ENCODE measurements at places on chromosomes 16 and 17.

DNA sequence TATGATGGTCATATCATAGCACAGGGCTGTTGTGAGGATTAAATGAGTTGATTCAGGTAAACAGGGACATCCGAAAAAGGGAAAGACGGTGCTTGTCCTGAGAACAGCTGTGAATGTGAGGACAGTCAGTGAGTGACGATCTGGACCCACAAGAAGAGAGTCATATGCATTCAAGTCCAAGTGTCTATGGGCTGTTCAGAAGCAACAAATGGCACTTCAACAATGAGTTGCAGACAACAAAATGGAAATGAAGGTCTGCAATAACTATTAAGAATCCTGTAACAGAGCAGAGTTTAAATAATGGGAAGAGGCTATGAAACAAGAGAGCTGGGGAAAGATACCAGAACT, 100.3 kb downstream of the ADCY9 start:
- no peak for DNase-seq

GRCh38 chr16:73179705-73180331, 131.9 kb upstream of the ZFHX3 start:
- DNase-seq = no peak

DNA sequence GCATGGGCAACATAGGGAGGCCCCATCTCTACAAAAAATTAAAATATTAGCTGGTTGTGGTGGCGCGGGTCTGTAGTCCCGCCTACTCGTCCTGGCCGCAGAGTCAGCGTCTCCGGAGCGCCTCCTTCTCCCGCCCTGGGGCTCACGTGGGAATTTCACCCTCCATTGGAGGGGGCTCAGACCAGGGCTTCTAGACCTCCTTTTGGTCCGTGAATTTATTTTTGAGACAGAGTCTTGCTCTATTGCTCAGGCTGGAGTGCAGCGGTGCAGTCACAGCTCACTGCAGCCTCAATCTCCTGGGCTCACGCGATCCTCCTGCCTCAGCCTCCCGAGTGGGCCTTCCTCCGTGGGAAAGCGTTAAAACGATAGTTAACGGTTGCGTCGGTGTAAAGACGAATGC, 394 bp upstream of the NME4 start:
- DNase-seq = no peak

GRCh38 chr16:75621170-75621477, 2.0 kb downstream of the ADAT1 start:
- no peak for DNase-seq

GRCh38 chr16:66562409-66562808, 3.8 kb upstream of the CMTM1 start:
- DNase-seq = no peak

DNA sequence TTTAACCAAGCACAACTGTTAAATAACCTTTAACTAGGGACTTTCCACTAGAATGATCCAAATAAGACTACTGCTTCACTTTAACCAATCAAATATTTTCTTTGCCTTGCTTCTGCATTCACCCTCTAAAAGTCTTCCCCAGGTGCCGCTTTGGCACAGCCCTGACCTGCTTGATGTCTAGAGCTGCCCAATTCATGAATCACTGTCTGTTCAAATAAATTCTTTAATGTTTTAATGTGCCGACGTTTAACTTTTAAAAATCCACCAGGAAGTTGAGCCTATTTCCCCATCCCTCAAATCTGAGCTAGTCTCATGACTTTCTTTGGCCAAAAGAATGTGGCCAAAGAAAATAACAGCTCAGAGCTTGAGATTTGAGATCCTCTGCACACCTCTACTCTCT, 277.8 kb upstream of the SOX9 start:
- DNase-seq = no peak

DNA sequence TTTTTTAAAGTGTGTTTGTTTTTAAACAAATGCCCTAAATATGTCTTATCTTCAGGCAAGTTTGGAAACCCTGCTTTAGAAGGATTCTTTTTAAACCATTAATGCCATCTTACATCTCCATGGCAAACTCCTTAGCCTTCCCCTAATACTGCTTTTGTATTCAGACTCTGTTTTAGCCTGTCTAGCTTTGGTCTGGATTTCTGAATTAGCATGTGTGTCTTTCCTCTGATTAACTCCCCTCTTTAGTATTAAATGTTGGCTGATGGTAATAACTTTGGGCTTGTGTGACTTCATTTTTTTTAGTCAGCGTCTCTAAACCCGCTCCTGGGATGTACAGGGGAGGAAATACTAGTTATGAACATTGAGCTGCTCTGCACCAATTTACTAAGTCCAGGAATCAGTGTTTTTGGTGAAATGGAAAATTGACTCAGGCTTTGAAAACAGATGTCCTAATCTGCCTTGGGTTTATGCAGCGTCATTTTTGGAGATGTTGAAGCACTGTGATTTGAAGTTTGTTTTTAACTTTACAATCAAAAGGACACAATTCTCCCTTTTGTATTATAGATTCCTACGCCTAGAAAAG, 22.2 kb downstream of the WIPF2 start:
- DNase-seq = no peak

DNA sequence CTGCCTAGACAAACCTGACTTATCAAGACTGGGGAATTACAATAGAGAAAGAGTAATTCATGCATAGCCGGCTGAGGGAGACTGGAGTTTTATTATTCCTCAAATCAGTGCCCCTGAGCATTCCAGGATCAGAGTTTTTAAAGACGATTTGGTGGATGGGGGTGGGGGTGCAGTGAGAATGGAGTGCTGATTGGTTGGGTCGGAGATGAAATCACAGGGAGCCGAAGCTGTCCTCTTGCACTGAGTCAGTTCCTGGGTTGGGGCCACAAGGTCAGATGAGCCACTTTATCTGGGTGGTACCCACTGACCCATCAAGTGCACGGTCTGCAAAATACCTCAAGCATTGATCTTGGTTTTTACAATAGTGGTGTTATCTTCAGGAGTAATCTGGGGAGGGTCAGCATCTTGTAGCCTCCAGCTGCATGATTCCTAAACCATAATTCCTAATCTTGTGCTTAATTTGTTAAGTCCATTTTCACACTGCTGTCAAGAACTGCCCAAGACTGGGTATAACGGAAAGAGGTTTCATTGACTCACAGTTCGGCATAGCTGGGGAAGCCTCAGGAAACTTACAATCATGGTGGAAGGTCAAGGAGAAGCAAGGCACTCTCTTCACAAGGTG, 69.6 kb downstream of the MARF1 start:
- DNase-seq = no peak

- no peak for DNase-seq
These were observed 8.7 kb downstream of the EIF1 start for GRCh38 chr17:41697122-41697962.

DNA sequence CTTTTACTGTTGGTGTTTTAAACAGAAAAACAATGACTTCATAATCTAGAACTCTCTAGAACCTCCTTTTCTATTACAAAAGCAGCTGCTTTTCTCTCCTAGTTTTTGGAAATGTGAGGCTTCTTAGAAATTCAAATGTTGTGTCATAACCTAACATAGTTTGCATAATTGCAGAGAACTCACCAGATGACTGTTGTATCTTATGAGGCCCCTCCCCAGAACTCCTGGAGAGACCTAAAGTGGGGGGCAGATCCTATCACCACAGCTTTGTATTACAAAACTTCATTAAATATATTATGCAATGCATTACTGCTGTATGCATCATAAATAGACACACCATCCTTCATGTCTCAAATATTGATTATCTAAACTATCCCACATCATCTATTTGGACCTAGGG, 538.7 kb upstream of the HSBP1 start:
- no peak for DNase-seq

Data from activated CD8-positive, alpha-beta memory T cell treated with anti-CD3 and anti-CD28 coated beads, Interleukin-2, amount 50 U/mL, for 48 hours (primary cell).